SK-N-DZ (cell line): ENCODE measurements at places on chromosomes 12 and 14.

GRCh38 chr14:64080452-64080851 lies 213.7 kb downstream of the ESR2 start:
- DNase-seq = no peak

DNA sequence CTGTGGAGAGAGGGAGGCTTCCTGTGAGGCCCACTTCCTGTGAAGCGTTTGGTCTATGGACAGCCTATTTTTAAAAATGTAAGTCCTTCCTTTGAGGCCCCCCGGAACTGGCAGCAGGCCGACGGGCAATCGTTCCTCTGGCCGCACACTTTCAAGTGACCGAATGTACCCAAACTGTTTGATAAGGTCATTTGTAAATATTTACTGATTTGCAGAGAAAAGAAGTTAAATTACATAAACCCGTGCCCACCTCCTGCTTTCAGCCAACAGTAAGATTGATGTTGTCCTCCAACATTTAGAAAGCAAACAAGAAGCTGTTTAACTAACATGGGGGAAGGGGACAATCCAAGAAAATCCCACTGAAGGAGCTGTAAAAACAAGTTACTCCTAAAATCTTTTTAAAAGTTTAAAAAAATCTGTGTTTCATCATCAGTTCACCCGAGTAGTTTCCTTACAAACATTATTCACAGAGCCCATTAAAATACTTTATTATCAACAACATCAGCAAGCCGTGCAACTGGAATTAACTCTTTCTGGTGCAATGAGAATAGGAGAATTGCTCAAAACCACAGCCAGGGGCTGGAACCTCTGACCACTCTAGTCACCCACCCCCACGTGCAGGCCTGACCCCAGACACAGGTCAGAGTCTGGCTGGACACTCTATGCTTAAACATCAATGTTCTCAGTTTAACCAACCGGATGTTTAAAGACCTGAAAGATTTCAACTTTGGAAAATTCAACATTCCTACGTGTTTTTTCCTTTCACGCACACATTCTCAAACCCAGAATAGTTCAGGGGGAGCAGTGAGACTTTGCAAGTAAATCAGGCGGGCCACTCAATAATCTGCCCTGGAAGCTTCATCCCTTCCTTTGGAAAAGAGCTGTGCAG lies 65.3 kb downstream of the FOXN3 start:
- DNase-seq = no peak

DNA sequence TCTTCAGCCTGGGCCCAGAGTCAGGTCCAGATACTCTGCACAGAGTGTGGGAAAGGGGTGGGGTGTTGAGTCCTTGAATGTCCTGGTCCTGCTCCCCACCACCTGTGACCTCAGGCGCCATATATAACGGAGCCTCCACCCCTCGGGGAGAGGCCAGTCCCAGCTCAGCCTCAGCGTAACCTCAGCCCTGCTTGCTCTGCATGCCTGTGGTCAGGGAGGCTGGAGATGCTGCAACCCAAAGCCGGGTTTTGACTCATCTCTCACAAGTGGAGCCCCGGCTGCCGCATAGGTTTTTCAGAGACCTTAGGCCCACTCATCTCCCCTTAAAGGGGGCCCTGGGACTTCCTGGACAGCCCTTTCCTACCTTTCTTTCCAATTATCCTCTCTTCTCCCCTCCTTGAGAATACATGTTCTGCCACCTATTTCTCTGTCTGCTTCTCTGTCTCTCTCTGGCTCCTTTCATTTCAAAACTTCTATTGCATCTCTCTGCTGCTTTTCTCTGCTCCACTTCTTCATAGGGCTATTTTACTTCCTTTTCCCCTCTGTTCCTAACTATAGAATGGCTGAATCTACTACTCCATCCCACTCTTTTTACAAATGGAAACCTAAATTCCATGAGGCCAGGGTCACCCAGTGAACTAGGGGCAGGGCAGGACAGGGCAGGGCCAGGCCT lies 1.2 kb downstream of the ITGB7 start:
- DNase-seq = no peak

- DNase-seq = no peak
Measured at GRCh38 chr14:24259282-24260025, 3.5 kb downstream of the TGM1 start.

- DNase-seq = no peak
Measured at GRCh38 chr14:60485057-60485597, 736 bp downstream of the C14orf39 start.

GRCh38 chr12:56271031-56271430 lies 4.3 kb downstream of the COQ10A start:
- DNase-seq = no peak

GRCh38 chr12:105539735-105540134 lies 209.2 kb downstream of the C12orf75 start:
- no peak for DNase-seq

DNA sequence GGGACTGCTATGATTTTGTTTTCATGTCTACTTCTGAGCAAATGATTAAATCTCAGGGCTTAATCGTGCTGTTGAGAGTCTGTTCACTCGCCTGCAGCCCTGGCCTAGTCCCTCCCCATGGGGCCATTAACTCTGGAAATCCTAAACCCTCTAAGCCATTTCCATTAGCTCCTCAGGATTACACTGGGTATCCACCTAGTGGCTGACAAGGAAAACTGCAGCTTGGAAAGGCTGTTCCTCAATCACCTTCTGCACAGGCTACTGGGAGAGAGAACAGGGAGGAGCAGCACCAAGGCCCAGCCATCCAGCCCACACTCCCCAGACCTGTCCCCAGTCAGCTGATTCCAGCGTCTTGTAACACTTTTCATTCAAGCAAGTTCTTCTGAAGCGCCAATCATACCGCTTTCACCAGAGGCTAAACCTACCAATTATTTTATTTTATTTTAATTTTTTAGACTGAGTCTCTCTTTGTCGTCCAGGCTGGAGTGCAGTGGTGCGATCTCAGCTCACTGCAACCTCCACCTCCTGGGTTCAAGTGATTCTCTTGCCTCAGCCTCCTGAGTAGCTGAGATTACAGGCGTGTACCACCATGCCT lies 48.7 kb downstream of the NEUROD4 start:
- DNase-seq = peak; percentile 59

DNA sequence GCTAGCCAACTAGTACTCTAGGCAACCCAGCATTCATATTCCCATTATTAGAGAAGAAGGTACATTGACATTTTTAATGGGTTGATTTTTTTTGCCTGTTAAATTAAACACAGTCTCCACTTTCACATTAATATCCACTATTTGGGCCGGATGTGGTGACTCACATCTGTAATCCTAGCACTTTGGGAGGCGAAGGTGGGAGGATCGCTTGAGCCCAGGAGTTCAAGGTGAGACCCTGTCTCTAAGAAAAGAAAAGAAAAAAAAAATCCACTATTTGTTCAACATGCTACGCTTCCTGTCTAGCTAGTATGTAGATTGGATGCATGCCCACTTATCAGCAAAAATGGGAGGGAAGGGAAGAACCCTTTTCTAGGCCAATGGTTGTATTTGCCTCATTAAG lies 7.1 kb upstream of the CRADD start:
- DNase-seq = no peak

DNA sequence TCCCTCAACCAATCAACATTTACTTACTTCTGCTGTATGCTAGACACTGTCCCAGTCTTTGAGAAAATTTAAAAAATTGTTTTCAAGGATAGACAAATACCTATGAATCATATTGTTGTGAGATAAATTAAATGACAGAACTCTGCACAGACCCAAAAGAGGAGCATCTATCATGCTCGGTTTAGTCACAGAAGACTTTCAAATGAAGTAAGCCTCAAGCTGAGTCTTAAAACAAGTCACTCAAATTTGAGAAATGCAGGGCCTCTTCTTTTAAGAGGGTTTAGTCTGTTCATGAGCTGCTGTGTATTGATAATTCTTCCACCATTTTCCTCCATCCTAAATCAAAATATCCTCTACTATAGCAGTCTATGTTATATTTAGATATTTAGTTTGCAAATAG lies 24.4 kb upstream of the COCH start:
- no peak for DNase-seq

GRCh38 chr12:63420206-63420644 lies 248.1 kb downstream of the DPY19L2 start:
- peak; percentile 59 for DNase-seq

DNA sequence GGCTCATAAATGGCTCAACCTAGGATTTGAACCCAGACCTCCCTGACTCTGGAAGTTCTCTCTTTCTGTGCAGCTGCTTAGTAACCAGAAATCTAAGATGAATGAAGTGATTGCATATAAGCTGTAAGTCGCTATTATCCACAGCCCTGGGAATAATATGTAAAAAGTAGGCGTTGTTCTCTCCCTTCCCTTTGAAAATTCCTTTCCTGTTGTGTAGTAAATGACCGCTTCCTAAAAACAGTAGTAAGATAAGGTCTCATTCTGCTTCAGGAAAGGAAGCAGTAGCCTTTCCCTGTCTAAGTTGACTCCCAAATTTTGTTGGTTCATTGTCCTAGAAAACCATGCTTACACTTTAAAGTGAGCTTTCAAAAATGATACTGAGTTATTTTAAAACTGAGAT lies 418.3 kb downstream of the EGLN3 start:
- DNase-seq = no peak

DNA sequence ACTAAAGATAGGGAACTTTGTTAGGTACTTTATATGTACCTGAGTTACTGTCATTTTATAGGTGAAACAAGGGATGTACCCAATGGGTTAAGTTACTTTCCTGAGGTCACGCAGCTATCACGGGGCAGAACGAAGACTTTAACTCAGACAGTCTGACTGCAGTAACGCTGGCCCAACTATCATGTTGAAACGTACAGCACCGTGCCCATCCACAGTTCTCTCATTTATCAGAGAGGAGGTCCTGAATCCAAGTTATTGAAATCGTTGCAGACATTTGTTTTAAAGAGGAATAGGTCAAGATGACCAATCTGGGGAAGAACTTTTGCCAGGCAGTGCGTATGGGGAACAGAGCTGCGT lies 587 bp upstream of the C12orf75 start:
- DNase-seq = no peak

DNA sequence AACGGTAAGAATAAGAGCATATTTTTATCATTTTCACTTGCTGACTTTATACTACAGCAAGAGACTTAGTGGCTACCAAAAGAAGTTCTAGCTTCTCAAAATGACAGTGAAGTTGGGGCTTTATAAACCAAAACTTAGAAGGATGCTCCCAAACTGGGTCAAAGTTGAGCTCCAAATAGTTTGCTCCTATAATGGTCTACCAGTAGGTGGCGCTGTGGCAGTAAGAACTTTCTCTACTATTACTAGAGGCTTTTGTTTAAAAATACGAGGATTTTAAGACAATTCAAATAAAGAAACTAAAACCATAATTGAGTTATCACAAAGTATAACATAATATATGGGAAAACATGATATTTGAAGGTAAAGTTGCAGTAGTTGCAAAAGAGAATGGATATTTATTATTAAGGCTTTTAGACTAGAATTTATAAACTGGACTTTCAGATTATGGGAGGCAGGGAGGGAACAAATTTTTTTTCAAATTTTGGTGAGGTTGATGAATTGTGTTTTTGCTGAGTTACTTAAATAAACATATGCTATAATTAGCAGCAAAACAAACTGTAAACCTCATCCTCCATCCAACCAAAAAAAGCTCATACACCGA lies 75.0 kb downstream of the TGFB3 start:
- DNase-seq = peak; percentile 33

DNA sequence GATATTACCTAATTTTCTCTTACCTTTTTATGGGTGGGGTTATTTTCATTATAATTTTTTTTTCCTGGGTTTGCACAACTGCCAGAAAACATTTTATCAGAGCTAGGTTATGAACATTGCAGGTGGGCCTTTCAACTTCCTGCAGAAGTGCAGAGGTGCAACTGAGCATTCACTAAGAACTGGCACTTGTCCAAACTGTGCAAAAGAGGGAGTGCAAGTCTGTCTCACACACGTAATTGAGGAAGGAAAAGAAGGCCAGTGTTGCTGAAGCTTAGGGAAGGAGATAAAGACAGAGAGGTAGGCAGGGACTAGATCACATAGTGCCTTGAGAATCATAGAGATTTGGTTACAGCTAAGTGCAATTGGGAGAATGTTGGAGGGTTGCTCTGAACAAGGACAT lies 14.1 kb upstream of the AMN1 start:
- DNase-seq = no peak

DNA sequence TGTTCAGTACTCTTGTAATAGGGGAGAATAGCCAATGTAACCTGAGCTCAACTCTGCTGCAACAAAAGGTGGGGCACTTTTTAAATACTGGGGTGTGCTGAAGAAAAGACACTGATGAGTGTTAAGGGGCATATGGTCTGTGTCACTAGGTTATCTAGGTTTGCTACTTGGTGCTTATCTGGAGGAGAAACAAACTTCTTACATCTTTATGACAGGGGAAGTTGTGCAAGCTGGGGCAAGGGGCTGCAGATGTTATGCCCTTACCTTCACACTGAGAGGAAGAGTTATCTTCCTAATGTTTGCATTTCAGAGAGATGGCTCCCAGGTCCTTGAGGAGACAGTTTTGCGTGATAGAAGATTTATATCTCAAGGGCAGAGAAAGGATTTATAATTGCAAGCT lies 90.9 kb upstream of the PKP2 start:
- DNase-seq = no peak

- no peak for DNase-seq
Measured at GRCh38 chr12:41034686-41035085, 153.4 kb upstream of the PDZRN4 start.

DNA sequence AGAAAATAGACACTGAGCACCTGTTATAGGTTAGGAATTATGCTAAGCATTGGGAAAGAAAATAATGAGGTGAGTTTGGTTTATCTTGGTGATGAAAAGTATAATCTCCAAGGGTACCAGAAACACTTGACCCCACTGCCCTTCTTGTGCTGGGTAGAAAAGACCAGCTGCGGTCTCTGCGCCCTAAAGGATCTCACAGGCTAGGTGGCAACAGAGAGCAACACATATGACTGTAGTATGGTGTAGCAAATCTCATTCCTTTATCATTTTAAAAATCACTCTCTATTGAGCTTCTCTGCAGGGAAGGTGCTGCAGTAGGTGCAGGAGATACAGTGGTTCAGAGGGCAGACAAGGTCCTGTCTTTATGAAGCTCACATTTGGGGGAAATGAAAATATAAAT lies 26.1 kb downstream of the NRXN3 start:
- DNase-seq = no peak

GRCh38 chr12:104122298-104122697 lies 15.7 kb downstream of the NFYB start:
- no peak for DNase-seq

GRCh38 chr14:70416725-70417349 lies at the start of gene SYNJ2BP:
Gene SYNJ2BP, minus strand, starts transcription at chr14:70417090. Its CDS starts 127 bp downstream, at chr14:70416963.
- peak; percentile 61 for DNase-seq

- DNase-seq = no peak
Measured at GRCh38 chr12:70660620-70661219, 23.5 kb upstream of the PTPRB start.

- no peak for DNase-seq
Measured at GRCh38 chr12:93050026-93050747, 121.1 kb upstream of the EEA1 start.

GRCh38 chr14:74395094-74395493 lies 30.9 kb downstream of the SYNDIG1L start:
- DNase-seq = no peak

DNA sequence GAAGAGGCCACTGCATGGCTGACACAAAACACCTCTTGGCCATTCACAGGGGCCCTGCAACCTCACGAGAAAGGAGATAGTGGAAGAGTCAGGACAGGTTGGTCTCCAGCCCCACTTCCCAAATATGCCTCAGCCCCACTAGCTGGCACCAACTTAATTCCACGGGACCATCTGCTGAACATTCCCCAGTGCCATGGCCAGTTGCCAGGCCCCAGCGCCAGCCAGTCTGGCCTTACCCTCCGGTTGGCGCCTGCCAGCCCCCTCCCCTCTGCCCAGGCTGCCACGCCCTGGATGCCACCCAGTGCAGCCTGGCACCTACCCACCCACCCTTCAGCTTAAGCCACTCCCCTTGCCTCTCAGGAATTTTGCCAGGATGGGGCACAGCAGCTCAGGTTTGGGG lies 21.2 kb upstream of the HSPB8 start:
- no peak for DNase-seq

- DNase-seq = no peak
Measured at GRCh38 chr12:5963515-5963914, 18.5 kb upstream of the ANO2 start.
